ENCODE measurements at places on chromosomes 2 and 18.

- DNase-seq, result no peak
These were observed 348.4 kb upstream of the RAB12 start for GRCh38 chr18:8260827-8261226.

DNA sequence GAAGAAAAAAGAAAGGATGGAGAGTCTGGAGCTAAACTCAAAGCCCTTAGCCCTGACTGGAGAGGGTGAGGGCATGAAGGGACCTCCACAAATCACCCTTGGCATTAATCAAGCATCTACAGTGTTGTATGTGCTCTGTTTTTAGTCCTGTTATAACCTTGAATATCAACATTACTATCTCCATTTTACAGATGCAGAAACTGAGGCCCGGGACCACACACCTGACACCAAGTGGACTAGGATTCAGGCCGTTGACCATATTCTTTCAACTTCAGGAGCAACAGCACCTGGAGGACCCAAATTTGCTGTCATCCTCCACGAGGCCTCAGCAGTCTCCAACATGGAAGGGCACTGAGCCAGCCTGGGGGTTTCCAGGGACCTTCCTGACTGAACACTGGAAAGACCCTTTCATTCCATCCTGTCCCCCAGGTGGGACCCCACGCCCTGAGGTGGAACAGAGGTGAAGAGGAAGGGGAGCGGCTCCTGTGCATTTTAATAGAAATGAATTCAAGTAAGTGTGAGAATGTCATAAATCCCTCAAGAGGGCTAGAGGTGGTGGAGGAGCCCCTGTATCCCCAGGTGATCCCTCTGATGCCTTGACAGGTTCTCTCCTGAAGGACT, 41.0 kb downstream of the SERTAD2 start:
- no peak for DNase-seq

DNA sequence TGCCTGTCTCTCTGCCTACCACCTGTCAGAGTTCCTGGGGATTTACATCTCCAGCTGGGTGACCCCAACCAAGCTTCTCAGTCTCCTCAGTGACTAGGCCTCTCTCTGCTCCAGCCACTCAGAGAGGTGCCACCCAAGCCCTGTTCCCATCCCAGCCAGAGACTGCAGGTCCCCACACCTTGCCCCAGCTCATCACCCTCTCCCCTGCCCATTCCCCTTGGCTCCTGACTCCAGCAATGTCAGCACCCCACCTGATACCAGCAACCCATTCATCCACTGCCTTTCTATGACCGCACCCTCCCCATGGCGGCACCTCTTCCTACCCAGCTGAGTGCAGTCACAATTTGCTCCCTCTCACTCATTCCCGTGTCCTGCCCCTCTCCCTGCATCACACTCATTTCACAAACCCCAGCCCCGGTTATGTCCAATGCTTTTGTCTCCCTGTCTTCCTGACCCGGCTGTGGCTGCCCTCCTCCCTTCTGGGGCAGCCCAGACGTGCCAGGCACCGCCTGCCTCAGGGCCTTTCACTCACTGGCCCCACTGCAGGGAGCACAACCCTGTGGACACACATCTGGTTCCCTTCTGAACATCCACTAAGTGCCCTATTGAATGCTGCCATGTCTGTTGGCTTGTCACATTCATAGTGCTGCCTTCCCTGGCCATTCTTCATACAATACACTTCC, 494.8 kb upstream of the HS6ST1 start:
- DNase-seq, result no peak

- DNase-seq, result peak; percentile 12
These were observed 504 bp downstream of the ASAP2 start for GRCh38 chr2:9206991-9207640.

GRCh38 chr2:167048829-167049228, 160.5 kb downstream of the XIRP2 start:
- no peak for DNase-seq

GRCh38 chr18:43009674-43010073, 105.8 kb downstream of the RIT2 start:
- DNase-seq, result no peak

GRCh38 chr18:38076346-38077070, 510.9 kb upstream of the CELF4 start:
- no peak for DNase-seq

- no peak for DNase-seq
These were observed 30.4 kb upstream of the FN1 start for GRCh38 chr2:215466097-215466909.

- no peak for DNase-seq
These were observed 2.0 kb downstream of the ANO7 start for GRCh38 chr2:241190291-241190981.

DNA sequence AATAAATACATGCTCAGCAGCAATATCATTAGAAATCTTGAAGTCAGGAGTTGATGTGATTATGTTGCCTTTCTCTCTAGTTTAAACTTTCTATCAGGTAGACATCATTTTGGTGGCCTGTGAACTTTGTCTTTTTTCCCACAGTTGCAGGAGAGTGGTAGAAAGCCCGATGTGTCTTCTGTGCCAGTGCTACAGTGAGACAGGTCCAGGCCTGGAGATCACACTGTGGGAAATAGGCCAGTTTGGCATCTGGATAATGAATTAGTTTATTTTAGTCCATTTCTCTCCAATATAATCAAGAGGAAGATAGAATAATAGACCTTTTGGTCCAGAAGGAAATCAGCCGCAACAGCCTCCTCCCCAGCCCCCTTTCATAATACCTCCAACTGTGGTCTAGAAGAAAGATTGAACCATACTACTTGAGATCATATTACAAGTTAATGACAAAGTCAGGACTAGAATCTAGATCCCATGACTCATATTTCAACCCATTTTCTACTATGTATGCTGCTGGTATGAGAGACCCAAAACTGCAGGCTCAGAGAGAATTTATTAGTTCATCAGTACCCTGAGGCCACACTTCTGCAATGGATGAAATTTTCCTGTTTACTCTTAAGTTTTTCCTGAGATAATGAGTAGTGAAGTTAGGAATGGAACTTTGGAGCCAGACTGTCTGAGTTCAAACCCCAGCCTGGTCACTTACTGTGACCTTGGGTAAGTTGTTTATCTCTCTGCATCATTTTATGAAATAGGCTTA, 20.6 kb downstream of the KCMF1 start:
- no peak for DNase-seq

- no peak for DNase-seq
These were observed 16.5 kb downstream of the DOK1 start for GRCh38 chr2:74571058-74571457.

GRCh38 chr2:88615822-88616221, 11.4 kb downstream of the EIF2AK3 start:
- no peak for DNase-seq

- DNase-seq, result no peak
These were observed 199.4 kb upstream of the CYP26B1 start for GRCh38 chr2:72347081-72347480.

GRCh38 chr18:28127228-28127627, 49.7 kb downstream of the CDH2 start:
- DNase-seq, result no peak

- DNase-seq, result no peak
These were observed 191.4 kb downstream of the SPP2 start for GRCh38 chr2:234241656-234242458.

DNA sequence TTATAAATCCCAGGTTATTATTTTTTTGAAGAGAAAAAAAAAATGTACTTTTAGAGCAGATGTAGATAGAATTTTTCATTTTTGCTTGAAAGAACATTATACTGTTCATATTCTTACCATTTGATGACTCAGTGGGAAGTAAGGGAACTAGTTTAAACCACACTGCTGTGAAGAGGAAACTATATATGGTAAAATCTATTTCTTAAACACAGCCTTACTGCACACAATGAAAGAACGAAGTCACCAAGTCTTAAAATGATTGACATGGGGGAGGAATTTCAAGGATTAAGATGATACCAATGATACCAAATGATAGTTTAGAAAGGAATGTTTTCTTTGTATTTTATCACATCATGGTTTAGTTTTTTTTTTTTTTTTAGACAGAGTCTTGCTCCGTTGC, 5.0 kb downstream of the ACTR2 start:
- no peak for DNase-seq

DNA sequence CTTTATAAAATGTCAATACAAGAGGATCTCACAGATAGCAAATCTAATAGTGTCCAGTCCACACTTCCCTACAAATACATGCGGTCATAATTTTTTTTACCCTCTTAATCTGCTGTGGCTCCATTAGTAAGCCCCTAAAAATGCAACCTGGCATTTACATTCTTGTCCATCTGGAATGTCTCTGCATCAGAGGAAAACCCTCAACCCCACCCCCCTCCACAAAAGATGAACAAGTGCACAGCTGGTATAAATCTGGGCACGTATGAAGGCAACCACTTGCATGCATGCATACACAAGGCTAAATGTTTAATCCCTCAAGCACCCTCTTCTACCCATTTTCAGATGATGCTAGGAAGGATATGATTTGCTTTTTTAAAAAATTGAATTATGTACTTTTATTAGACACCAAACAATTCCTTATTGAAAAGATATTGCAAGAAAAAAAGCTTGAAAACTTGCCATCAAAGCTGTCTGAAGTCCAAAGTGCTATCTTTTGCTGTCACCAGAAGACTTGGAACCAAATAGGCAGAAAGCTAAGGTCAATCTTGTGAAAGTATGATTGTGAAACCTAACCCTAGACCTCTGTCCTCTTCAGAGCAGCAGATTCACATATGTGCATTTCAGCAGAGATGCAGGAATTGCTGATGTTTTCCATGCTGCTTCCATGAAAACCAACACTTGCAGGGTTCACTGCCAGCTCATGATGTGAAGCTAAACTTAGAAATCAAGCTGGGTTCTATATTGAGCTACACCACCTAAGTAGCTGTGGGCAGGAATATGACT, 39.0 kb downstream of the IRS1 start:
- no peak for DNase-seq

GRCh38 chr18:63255435-63255834, 64.1 kb downstream of the BCL2 start:
- no peak for DNase-seq

GRCh38 chr2:200066417-200066816, 111.0 kb downstream of the MAIP1 start:
- DNase-seq, result no peak

Data from activated CD4-positive, alpha-beta T cell treated with anti-CD3 and anti-CD28 coated beads, Interleukin-2, amount 50 U/mL, for 48 hours (primary cell).